ENCODE measurements at places on chromosomes 5 and 9.

DNA sequence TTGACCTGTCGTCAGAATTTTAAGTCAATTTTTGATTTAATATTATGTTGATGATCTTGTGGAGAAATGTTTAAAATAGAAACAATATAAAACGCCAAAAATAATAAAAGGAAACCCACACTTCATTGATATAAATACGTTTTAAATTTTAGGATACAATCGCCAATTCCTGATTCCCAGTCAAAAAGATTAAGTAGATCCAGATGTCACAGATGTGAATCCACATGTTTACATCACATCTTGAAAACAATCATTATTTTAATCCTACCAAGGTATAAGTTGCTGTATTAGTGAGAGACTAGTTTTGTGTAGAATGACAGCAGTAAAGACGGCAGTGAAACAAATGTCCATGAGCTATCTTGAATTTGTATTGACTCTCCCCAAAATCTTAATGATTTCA lies 4.9 kb downstream of the TAS2R1 start:
- no peak for DNase-seq

- no peak for DNase-seq
These were observed 155.9 kb upstream of the PHYKPL start for GRCh38 chr5:178388386-178389025.

DNA sequence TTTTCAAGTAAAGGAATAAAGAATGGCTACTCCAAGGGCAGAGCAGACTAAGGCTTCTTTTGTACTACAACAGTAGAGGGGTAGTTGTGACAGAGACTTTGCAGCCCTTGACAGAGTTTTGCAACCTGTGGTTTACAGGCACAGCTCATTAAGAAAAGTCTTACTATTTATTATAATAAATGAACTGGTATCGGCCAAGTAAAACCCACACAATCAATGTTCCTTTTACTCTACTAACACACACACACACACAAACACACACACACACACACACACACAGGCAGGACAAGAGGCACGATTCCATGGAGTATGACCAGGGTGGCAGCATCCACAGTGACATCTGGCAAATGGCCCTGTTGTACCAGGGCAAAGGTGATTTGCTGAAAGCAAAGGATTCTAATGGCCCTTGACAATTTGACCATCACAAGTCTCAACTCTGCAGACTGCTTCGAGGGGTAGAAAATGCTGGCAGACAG lies 59.1 kb upstream of the GOLPH3 start:
- no peak for DNase-seq

DNA sequence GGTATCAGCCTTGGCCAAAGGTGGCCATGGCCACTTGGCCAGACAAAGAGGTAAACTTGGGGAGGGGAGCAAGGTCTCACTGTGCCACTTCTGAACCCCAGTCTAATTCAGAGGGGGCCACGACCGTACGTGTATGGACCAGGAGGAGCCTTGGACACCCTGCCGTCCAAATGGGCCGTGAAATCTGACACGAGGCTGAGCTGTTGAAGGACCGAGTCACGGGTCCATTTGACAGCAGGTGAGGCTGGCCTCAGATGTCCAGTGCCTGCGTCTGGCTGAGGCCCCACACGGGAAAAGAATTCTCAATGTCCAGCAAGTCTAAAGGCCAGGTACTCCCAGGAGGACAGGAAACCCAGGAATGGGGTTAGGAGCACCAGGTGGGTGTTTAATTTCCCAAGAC lies 17.7 kb downstream of the CMBL start:
- no peak for DNase-seq

DNA sequence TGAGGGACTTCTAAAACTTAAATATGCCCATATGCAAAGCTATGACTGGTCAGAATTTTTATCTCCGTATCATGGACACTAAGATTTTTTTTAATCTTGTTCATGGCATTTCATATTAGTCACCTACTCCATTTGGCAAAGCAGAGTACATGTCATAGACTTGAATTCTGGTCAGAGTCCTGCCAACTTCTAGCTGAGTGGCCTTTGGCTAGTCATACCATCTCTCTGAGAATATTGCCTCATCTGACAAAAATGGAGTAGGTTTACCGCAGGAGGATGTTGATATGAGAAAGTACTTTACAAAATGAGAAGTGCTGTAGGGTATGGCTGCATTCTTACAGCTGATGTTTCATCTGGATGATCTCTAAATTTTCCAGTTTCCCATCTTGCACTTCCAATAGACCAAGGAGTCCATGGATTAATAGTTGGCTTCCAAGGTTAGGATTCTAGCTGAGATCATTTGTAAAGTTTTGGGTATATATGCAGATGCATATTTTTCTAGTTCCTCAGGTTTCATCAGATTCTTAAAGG lies 150.8 kb upstream of the NR3C1 start:
- DNase-seq = no peak

Measured in activated T-cell treated with anti-CD3 and anti-CD28 coated beads for 1 hour (primary cell).